ENCODE measurements at places on chromosomes 7 and 10.

DNA sequence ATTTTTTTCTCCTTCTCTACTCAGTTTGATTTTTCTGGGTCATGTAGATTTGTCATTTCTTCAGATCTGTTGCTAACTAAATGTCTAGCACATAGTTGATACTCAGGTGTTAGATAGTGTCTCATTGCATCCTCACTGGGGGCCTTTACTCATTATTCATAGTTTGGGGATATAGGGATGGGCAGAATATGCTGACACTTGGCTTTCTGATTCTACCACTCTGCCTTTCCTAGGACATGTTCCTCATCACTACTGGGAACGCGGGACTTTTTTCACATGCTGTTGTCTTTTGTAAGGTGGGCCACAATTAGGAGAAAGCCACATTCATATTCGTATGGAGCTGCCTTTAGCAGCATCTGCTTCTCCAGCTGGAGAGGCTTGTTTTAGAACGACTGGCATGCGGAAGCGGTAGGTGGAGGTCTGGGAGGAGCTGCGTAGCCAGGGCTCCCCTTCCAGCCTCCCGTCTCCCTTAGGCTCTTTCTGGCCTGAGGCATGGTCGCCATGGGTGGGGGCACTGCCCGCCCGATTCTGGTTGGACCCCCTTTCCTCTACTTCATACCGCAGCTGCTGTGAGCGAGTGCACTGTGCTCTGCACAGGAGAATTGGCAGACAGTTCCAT lies 78.8 kb downstream of the SND1 start:
- DNase-seq: no peak

DNA sequence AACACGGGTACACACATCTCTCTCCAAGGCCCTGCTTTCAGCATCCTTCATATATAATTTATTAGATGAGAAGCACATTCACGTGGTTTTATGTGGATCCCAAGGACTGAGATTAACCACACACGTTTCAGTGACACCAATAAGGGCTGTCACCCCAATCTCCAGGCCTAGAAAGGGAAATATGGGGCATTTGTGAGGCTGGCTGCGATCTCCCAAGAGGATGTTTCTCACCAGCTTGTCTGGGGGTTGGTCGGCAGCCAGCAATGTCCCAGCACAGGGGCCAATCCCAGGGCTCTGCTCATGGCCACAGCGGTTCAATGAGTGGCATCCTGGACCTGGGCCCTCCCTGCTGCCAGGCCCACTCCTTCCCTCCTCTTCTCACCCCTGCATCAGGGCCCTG lies 115.5 kb downstream of the ITIH5 start:
- DNase-seq: no peak

GRCh38 chr7:98459529-98459928 lies 58.6 kb upstream of the BAIAP2L1 start:
- no peak for DNase-seq

DNA sequence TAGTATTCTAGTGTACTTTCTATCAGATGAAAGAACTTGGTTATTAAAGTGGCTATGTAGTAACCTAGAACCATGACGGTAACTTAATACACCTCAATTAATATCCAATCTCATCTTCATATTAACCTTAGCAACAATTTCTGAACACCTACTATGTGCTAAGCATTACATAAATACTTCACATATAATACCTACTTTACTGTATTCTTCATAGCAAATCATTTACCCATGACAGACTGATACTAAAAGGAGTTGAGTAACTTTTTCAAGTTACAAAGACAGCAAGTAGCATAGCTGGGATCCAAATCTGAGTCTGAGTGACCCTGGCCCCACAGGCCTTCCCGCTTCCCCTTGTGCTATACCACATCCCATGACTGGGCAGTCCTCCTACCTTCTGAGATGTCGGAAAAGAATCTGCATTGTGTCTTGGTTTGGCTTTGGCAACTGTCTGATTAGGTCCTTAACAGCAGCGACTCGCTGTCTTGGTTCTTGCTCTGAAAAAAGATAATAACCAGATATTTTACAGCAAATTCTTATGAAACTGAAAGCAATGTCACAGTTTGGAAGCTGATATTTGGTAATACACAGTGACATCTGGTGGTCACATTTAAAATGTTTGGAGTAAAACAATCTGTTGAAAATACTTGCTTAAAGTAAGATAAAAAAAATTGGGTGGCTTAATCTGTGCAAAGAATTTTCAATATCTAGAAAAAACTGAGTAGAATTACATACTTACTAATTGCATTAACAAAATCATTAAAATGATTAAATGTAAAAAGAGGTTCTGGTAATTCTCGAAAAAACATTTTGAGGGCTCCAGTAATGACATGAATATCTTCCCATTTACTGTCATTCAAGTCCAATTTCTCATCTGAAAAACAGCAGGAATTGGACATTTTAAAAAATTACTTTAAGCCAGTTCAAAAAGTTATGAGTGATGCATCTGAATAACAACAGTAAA lies 120.1 kb downstream of the ARHGAP12 start:
- DNase-seq: peak; percentile 28

GRCh38 chr7:40760987-40761386 lies 626.2 kb downstream of the SUGCT start:
- no peak for DNase-seq

- no peak for DNase-seq
Measured at GRCh38 chr7:111485701-111486380, 76.5 kb downstream of the IMMP2L start.

- no peak for DNase-seq
Measured at GRCh38 chr10:123599366-123599849, 66.7 kb upstream of the GPR26 start.

GRCh38 chr7:22433710-22434460 lies 66.1 kb downstream of the STEAP1B start:
- DNase-seq: no peak

DNA sequence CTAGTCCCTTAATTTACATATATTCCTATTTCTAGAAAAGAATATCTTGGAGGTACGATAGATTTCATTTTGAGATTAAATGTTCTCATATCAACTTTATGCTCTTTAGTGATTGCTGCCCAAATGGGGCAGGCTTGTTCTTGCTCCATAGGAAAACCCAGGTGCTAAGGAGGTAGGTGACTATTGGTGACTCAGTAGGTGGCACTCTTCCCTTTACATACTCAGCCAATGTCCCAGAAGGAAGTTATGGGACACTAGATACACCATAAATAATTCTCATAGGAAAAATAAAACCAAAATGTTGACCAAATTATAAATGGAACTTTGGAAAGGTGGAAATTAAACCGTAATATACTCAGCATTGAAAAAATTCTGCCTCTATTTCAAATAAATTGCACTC lies 4.0 kb downstream of the SKAP2 start:
- DNase-seq: no peak

DNA sequence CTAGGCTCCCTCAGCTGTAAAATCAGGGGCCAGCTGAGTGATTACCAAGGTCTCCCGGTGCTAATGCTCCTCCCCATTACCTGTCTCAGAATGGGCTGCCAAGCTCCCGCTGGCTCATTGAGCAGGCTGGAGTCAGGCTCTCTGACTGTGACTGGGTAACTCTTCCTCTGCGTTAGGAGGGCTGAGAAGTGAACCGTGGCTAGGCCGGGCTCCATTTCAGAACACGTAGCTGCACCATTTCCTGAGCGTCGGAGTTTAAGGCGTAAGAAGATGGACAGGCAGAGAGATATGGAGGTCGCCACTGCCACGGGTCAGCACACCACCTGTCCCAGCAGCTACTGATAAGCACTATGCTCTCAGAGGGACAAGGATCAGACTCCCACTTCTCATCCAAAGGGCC lies 250.3 kb downstream of the TCERG1L start:
- no peak for DNase-seq

- DNase-seq: no peak
Measured at GRCh38 chr7:96989241-96989858, 16.0 kb upstream of the DLX6 start.

- DNase-seq: no peak
Measured at GRCh38 chr10:71806704-71807556, 33.6 kb upstream of the VSIR start.

DNA sequence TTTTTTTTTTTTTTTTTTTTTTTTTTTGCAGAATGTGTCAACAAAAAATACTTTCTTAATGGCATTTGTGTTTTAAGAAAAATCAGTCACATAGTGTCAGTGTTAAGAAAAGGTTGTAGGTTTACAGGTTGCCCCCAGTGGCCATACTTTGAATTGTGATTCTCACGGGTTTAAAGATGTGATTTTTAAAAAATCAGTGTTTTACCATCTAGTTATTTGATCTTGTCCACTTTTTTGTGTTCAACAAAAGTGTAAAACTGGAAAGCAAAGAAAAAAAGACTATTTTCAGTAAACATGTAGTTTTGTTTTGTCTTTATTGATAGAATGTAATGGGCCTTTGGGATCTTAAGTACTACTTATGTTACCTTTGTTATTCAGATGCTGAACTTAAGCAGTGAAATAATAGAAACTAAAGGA lies 25.7 kb downstream of the SUV39H2 start:
- DNase-seq: no peak

DNA sequence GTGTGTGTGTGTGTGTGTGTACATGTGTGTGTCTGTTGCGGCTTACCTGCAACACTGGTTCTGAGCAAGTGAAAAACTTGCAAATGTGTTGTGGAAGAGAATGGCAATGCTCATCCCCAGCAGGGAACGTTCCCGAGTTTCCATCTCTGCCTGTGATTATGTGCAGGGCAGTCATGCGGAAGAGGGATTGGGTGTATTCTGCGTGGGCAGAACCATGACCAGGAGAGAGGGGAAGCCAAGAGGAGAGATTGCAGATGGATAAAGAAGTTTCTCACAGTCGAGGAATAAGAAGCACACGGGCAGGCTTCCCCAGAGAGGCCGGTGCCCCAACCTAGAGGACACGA lies 99.9 kb downstream of the CTBP2 start:
- no peak for DNase-seq

DNA sequence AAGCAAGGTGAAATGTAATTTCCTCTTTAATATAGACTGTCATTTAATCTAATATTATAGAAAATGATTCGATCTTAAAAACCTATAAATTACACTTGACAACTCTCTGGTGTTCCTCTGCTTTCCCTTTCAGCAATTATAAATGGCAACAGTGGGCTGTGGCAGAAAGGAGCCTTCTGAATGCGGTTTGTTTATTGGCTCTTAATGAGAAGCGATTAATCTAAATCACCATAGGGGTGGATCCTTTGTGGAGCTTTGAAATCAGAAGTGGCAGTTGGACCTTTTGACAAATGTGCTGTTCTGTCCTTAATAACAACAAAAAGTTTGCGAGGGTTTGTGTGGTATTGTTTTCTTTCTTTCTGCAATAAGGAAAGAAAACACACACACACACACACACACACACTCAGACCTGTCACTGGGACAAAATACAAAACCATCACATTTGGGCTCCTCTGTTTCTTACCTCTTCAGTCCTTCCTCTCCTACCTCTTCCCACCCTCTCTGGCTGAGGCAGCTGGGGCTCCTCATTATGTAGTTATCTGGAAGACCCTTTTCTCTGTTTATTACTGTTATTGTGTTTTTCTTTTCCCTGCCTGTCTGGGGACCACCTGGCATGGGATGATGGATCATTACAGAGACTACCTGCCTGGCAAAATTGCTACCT lies 316.2 kb downstream of the SORCS3 start:
- DNase-seq: no peak

DNA sequence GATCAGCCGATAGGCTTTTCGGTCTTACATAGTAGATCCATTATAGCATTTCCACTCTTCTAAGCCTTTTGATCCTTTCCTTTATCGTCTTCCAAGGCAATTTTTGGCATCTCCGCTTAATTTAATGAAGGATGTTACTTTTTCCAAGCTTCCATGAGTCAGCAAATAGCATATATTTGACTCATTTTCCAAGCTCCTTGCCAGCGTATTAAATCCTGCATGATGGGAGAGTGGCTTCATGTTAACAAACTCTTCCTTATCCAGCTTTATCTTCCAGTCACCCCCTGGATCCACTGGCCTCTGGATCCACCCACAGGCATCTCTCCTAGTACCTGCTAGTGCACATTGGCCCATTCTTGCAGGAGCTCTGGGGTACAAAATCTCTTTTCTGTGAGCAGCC lies 13.0 kb downstream of the OR9A2 start:
- no peak for DNase-seq

GRCh38 chr7:1899951-1900762 lies 230.1 kb downstream of the ELFN1 start:
- DNase-seq: no peak

- no peak for DNase-seq
Measured at GRCh38 chr7:115241151-115241550, 319.3 kb downstream of the MDFIC start.

DNA sequence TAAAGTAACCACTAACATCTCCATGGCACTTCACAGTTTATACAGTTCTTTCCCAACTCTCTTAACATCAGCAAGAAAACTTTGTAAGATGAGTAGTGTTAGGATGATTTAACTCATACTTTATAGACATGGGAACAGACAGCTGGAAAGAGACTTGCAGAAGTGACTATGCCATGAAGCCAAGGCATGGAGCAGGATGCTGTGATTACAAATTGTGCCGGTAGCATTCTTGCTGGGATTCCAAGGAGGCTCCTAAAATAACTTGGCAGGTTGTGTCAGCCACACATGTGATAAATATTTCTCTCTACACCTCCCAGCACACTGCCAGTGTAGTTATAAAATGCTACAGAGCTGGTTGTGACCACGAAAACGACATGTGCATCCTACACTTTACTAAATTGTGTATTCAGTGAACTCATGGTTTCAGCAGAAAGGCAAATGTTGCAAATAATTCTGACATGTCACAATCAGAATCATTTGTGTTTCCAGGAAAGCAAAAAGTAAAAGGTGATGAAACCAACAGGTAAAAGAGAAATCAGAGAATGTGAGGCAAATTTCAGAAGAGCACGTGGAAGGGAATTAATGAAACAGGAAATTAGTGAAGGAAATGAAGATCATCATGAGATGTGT lies 5.6 kb upstream of the CYP3A4 start:
- no peak for DNase-seq

DNA sequence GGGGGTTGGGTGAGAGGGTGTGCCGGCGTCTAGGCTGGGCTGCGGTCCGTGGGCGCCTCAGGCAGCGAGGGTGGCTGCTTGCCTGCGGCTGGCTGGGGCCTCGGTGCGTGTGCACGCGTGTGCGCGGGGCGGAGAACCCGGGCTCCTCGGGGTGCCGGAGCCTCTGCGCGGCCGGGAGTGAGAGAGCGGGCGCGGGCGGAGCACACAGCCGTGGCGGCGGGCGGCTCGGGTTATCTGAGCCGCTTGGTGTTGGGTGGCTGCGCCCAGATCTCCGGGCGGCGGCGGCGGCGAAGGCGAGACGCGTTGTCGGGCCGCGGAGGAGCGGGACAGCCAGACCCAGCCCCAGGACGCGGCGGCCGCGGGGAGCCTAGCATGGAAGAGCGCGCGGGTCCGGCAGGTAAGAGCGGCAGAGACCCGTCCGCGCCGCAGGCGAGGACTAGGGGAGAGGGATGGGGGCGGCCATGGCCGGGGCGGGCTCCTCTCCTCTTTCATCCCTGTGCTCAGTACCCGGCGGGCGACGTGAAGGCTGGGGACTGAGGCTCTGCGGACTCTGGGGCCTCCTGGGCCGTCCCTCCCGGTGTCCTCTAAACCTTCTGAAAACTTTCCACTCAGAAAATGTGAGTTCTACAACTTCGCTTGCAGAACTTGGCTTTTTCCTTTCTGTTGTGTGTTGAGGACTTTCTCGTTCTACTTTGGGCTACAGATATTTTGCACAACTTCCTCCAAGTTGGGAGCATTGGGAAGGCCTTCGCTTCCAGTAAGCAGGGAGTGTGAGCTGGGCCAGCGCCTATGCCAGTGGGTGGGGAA lies 9.8 kb upstream of the PAX2 start:
- DNase-seq: no peak

Data from GM13976 (cell line).